PC-9 (cell line): ENCODE measurements at places on chromosomes 7 and 10.

GRCh38 chr7:49638166-49638565 is 135.3 kb upstream of the VWC2 start:
- H3K27ac ChIP-seq = no peak overlapping the region
- H3K4me3 ChIP-seq = no peak overlapping the region
- H3K36me3 ChIP-seq = no peaks in the 10 kb centered on the region
- no peaks in the 10 kb centered on the region for H3K27me3 ChIP-seq
- DNase-seq = no peak

GRCh38 chr7:17677408-17677807 is 262.9 kb downstream of the SNX13 start:
- no peaks in the 10 kb centered on the region for H3K36me3 ChIP-seq
- DNase-seq = no peak
- H3K27me3 ChIP-seq = no peaks in the 10 kb centered on the region
- no peak overlapping the region for H3K4me3 ChIP-seq
- H3K27ac ChIP-seq = no peak overlapping the region
- H3K4me1 ChIP-seq = no peaks in the 10 kb centered on the region

DNA sequence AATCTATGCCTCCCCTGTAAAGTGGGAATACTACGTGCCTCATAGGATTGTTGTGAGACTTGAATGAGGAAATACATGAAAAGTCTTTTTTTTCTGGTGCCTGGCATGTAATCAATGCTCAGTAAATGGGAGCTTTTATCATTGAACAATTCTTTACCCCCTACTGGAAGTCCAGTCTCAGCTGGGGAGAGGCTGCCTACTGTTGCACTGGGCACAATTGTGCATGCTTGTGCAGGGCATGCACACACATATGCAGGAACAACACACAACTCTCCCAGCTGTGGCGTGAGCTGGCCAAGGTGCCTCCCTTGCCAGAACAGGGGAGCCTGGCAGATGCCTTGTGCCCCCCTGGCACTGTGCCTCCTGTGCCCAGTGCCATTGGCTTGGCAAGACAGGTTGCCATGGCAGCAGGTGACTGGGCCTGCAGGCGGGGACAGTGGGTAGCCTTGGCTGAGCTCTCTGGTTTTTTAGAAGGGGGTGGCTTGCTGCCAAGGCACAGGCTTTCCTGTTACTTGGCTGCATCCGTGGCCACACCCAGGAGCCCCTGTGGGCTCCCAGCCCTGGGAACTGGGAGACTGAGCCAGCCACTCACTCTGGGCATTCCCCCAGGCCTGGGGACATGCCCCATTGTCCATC is 16.1 kb upstream of the PALD1 start:
- H3K36me3 ChIP-seq = no peaks in the 10 kb centered on the region
- peaks cover 14% of the 10 kb centered on the region; the same call in 1 of the 2 replicates for H3K4me1 ChIP-seq
- H3K27me3 ChIP-seq = peaks cover 21% of the 10 kb centered on the region
- no peak overlapping the region for H3K4me3 ChIP-seq

- peaks cover 57% of the 10 kb centered on the region for H3K36me3 ChIP-seq
- DNase-seq = no peak
- H3K4me3 ChIP-seq = no peak overlapping the region
- H3K4me1 ChIP-seq = peaks cover 57% of the 10 kb centered on the region
- H3K27me3 ChIP-seq = no peaks in the 10 kb centered on the region
These were observed 84.7 kb downstream of the NRP1 start for GRCh38 chr10:33249659-33250345.

DNA sequence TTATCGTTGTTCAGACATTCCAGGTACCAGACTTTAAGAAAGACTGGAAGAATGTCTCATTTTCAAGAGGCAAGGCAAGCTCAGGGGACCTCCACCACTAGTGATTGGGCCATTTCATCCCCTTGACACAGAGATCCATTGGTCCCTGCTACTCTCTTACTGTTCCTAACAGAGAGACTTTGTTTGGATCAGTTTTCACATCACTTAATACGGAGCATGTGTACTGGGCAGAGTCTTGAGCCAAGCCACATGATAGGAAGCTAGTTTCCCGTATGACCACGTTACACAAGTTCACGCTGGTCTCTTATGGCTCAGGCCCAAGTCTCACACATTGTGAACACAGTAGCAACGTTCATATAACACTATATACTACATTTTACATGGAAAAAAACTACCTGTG is 269.9 kb downstream of the BAMBI start:
- peaks cover 5% of the 10 kb centered on the region; the same call in 1 of the 2 replicates for H3K4me1 ChIP-seq
- H3K27ac ChIP-seq = no peak overlapping the region
- DNase-seq = no peak
- no peaks in the 10 kb centered on the region for H3K27me3 ChIP-seq
- no peak overlapping the region for H3K4me3 ChIP-seq

DNA sequence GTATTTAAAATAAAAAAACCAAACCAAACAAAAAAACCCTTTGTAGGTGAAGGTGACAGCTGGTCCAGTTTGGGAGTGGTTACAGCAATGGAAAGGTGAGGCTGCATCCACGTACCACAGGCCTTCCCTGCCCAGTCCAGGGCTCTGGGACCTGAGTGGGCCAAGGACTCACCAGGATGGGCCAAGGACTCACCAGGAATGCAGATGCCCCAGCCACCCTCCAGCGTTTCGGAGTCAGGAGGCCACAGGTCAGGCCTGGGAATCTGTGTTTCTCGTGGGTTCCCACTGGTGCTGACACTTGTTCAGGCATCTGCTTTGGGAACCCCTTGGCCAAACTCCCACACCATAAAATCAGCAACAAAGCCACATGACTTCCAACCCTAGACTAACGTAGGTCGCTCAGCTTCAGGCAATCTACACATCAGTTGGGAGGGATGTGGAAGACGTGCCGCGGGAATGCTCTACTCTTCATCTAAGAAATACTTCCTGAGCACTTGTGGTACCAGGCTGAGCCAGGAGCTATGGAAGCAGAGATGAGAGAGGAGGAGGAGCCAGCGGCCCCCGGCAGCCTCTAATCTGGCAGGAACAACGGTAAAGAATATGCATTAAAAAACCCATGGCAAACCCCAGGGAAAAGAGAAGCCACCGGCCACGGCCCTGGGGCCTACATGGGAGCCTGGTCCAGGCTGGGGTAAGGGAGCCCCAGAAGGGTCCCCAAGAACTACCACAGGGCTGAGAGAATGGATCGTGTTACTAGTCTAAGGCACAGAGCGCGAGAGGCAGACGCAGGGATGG is 473.4 kb downstream of the PTPRN2 start:
- no peak overlapping the region for H3K27ac ChIP-seq
- no peak for DNase-seq
- H3K27me3 ChIP-seq = peaks cover 11% of the 10 kb centered on the region; the same call in 1 of the 2 replicates
- no peaks in the 10 kb centered on the region for H3K36me3 ChIP-seq

DNA sequence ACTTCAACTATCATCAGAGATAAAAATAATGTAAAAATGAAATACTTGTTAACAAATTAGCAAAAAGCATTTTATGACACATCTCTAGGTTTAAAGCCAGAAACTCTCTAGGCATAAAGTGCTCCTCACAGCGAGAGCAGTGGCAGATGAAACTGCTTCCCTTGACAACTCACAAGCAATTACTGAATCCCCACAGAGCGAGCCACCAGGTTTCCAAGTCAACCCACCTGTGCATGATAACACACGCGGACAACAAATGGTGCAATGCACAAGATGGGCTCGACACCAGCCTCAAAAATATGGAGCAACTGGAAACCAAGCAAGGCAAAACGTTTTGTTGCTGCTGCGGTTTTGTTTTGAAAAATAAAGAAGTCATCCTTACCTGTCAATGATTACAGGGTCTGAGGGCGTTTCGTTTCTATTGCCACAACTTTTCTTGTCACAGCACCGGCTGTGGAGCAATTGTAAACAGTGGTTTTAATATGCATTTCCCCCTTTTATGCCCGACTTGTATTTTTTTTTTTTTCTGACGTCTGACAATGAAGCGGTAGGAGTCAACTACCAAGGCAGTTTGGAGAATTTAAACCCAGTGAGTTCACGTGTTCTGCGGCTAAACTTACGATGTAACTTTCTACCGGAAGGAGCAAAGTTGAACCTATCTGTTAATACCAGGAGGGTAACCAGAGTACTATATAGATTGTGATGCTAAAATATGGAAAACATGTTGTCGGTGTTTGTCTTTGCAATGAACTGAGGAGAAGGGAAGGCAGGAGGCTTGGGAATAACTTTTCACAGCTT is 7.0 kb downstream of the EBF3 start:
- no peaks in the 10 kb centered on the region for H3K4me1 ChIP-seq
- no peak for DNase-seq
- peaks cover 35% of the 10 kb centered on the region; the same call in 1 of the 2 replicates for H3K27me3 ChIP-seq
- no peaks in the 10 kb centered on the region for H3K36me3 ChIP-seq
- H3K4me3 ChIP-seq = no peak overlapping the region

- H3K4me3 ChIP-seq = no peak overlapping the region
- H3K36me3 ChIP-seq = no peaks in the 10 kb centered on the region
- H3K27me3 ChIP-seq = peaks cover 35% of the 10 kb centered on the region
- H3K4me1 ChIP-seq = no peaks in the 10 kb centered on the region
- peak; percentile 17 for DNase-seq
These were observed 119.4 kb downstream of the DYNC2I1 start for GRCh38 chr7:158975526-158976467.

GRCh38 chr10:79239924-79240581 is 107.2 kb upstream of the PPIF start:
- H3K27me3 ChIP-seq = no peaks in the 10 kb centered on the region
- peaks cover 46% of the 10 kb centered on the region for H3K4me1 ChIP-seq
- H3K27ac ChIP-seq = no peak overlapping the region
- H3K36me3 ChIP-seq = no peaks in the 10 kb centered on the region
- H3K4me3 ChIP-seq = no peak overlapping the region
- peak; percentile 85 for DNase-seq

GRCh38 chr7:48755061-48755555 is 169.2 kb upstream of the CDC14C start:
- no peak overlapping the region for H3K4me3 ChIP-seq
- no peaks in the 10 kb centered on the region for H3K27me3 ChIP-seq
- DNase-seq = no peak
- H3K27ac ChIP-seq = no peak overlapping the region
- H3K4me1 ChIP-seq = no peaks in the 10 kb centered on the region
- H3K36me3 ChIP-seq = no peaks in the 10 kb centered on the region

DNA sequence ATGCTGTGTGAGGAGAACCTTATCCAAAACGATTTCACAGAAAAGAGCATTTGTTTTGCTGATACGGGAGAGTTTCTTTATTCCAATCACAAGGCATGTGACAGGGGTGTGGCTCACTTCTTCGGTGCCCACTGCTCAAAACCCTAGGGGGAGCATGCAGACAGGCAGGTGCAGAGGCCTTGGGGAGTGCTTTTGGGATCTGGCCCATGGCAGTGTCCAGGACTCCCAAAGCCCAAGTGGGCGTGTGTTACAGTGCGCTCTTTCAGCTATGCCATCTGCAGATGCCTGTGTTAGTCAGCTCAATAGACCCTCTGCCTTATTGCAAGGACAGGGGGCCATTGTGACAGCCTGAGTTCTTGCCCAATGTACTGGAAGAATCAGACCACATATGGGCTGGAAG is 94.8 kb downstream of the CSTF2T start:
- no peak overlapping the region for H3K27ac ChIP-seq
- no peaks in the 10 kb centered on the region for H3K4me1 ChIP-seq
- no peaks in the 10 kb centered on the region for H3K36me3 ChIP-seq
- H3K4me3 ChIP-seq = no peak overlapping the region

- peak; percentile 67 for DNase-seq
- H3K27ac ChIP-seq = no peak overlapping the region
- H3K36me3 ChIP-seq = no peaks in the 10 kb centered on the region
- no peak overlapping the region for H3K4me3 ChIP-seq
- H3K4me1 ChIP-seq = peaks cover 43% of the 10 kb centered on the region
These were observed 142.4 kb downstream of the SH3PXD2A start for GRCh38 chr10:103712898-103713498.

- peaks cover 84% of the 10 kb centered on the region for H3K27me3 ChIP-seq
- H3K36me3 ChIP-seq = no peaks in the 10 kb centered on the region
- DNase-seq = no peak
- no peak overlapping the region for H3K27ac ChIP-seq
- H3K4me1 ChIP-seq = no peaks in the 10 kb centered on the region
- no peak overlapping the region for H3K4me3 ChIP-seq
These were observed 116.1 kb upstream of the PCBD1 start for GRCh38 chr10:71004176-71005075.

DNA sequence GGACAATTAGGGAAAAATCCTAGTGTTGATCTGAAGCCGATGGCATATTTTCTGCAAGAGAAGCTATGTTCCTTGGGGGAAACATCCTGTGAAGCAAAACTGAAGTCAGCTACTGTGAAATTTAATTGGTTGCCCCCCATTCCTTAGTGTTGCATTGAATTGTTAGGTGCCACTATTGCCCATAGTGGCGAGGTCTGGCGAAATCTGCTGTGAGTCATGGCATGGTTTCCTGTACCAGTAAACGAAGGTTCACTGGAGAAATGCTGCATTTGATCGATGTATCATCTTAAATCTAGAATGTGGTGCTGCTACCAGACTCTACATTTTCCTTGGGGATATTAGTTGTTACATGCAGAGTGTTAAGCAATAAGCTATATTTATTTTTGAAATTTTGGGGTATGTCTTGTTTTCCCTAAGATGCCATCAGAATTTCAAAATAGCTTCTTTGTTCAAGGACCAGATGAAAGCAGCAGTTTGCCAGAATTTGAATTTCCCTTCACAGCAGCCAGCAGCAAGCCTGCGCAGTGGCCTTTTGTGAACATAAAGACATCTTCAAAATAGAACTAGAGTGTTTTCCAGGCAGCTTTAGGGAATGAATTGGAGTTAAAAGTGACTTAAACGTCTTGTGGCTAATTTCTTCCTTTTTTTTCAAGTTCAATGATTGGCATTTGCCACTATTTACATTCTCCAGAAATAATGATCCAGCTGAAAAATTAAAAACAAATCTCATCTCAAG is 348.6 kb upstream of the COBL start:
- H3K27ac ChIP-seq = no peak overlapping the region
- no peak overlapping the region for H3K4me3 ChIP-seq
- DNase-seq = no peak
- no peaks in the 10 kb centered on the region for H3K36me3 ChIP-seq
- no peaks in the 10 kb centered on the region for H3K4me1 ChIP-seq

GRCh38 chr7:6106140-6106904 is 75.1 kb downstream of the ANKRD61 start:
- H3K27me3 ChIP-seq = no peaks in the 10 kb centered on the region
- peak overlapping the region; percentile 74 for H3K4me3 ChIP-seq
- peaks cover 13% of the 10 kb centered on the region for H3K4me1 ChIP-seq
- DNase-seq = peak; percentile 22
- H3K27ac ChIP-seq = peak overlapping the region; percentile 27
- H3K36me3 ChIP-seq = 0 out of 2 replicates have a peak, but pooled peaks cover 5% of the 10 kb centered on the region

- H3K4me1 ChIP-seq = no peaks in the 10 kb centered on the region
- no peak overlapping the region for H3K4me3 ChIP-seq
- no peaks in the 10 kb centered on the region for H3K36me3 ChIP-seq
- no peak overlapping the region for H3K27ac ChIP-seq
These were observed 272.5 kb upstream of the SEMA3E start for GRCh38 chr7:83921271-83921940.
